ENCODE measurements at places on chromosomes 5 and 9.

GRCh38 chr5:80251636-80252035 is 4.2 kb downstream of the SERINC5 start:
- DNase-seq = no peak

GRCh38 chr5:5351288-5351979 is 71.0 kb upstream of the ICE1 start:
- no peak for DNase-seq

DNA sequence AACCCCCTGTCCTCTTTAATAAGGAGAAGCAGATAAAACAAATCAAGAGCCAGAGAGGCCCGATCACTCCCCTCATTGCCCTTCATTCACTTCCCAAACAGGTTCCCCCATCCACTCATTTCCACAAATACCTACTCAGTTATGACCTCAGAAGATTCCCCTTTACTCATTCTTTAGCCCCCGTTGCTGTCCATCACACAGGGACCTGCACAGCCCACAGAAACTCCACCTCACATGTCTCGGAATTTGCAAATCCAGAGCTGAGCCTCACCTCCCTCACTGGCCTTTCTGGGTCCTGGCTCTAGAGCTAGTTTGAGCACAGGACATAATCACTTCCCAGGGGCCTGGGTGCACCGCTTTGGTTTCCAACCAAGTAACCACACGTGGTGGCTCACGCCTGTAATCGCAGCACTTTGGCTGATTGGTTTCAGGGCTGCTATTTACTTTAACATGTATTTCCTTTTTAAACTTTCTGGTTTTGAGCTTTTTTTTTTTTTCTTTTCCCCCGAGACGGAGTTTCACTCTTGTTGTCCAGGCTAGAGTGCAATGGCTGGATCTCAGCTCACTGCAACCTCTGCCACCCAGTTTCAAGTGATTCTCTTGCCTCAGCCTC is 17.8 kb downstream of the ATP6V0E1 start:
- DNase-seq = no peak

DNA sequence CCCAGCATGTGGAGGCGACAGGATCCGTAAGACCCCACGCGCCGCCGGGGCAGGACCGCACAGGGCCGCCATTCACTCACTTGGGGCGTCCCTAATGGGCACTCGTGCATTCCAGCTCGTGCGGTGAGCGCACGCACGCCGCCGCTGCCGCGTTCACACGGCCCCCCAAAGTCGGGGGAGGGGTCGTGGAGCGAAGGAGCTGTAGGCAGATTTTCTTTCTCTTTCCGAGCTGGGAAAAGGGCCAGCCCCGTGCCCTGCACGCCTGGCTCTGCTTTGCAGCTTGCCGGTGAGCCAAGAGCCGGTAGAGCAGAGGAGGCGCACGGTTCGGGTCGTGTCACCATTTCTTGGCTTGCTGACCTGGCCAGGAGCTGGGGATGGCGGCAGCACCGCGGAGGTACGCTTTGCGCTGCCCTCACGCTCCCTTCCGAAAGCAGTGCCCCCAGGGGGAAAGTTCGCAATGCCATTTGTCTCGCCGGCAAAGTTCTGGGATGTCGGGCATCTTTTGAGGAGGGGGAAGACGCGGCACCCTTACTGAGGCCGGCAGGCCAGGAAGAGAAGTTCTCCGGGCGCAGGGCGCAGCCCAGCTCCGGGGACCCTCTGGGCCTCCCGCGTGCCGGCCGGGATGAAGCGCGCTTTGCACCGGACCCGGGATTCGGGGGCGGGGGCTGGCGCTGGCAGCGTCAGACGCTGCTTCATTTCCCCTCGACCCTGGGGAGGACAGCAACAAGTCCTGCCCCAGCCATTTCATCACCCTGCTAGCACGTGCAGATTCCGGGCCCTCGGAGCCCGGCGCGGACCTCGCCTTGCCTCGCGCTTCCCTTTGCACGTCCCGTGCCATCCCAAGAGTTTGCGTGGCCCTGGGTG is 898 bp downstream of the STC2 start:
- no peak for DNase-seq

- peak; percentile 5 for DNase-seq
Measured at GRCh38 chr5:98927989-98928872, 576 bp downstream of the CHD1 start.

- DNase-seq = no peak
Measured at GRCh38 chr9:18692268-18692667, 218.3 kb downstream of the ADAMTSL1 start.

GRCh38 chr5:179264053-179264782 is 81.0 kb downstream of the ADAMTS2 start:
- no peak for DNase-seq

- no peak for DNase-seq
Measured at GRCh38 chr9:117491491-117491890, 76.6 kb upstream of the ASTN2 start.

GRCh38 chr9:120442308-120442995 is 137.5 kb downstream of the CDK5RAP2 start:
- no peak for DNase-seq

Measured in stimulated activated CD8-positive, alpha-beta memory T cell treated with anti-CD3 and anti-CD28 coated beads, Interleukin-15, amount 100 ng/mL, for 4 hours (primary cell).